ENCODE measurements at places on chromosomes 7 and 10.

DNA sequence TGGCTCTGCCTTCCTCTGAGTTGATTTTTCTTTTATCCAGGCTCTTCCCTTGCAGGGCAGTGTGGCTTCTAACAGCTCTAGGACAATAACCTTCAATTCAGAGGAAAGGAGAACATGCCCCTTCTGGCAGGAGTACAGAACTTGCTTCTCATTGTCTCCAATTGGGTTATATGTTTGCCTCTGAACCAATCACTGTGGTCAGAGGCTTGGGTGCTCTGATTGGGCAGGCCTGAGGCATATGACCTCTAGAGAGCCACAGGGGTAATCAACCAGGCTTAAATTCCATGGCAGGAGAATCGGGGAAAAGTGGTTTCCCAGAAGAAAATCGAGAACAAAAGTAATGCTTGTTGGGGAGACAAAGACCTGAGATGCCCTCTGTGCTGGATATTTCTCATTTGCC, 240.0 kb downstream of the REEP3 start:
- H3K36me3 ChIP-seq = no peaks in the 10 kb centered on the region
- DNase-seq = no peak
- H3K4me1 ChIP-seq = no peaks in the 10 kb centered on the region

DNA sequence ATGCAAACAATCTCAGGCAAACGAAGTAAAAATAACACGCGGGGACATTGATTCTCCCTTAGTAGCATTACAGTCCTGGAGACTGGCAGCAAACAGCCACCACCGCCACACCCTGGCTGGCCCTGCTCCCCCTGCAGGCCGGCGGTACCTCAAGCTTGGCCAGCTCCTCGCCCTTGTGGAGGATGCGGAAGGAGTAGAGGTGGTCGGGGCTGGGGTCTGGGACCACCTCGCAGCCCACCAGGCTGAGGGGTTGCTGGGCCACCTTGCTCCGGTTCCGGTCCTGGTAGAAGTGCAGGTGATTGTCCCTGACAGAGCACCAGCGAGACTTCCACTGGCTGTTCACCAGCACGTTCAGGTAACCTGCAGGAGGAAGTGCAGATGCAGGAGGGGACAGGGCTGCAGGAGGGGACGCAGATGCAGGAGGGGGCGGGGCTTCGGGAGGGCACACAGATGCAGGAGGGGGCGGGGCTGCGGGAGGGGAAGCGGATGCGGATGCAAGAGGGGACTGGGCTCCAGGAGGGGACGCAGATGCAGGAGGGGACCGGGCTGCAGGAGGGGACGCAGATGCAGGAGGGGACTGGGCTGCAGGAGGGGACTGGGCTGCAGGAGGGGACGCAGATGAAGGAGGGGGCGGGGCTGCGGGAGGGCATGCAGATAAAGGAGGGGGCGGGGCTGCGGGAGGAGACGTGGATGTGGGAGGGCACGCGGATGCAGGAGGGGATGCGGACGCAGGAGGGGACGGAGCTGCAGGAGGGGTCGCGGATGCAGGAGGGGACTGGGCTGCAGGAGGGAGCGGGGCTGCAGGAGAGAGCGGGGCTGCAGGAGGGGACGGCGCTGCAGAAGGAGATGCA, 65.7 kb downstream of the VWA2 start:
- no peaks in the 10 kb centered on the region for H3K27me3 ChIP-seq
- peak overlapping the region; percentile 50 for H3K4me3 ChIP-seq
- H3K27ac ChIP-seq = peak overlapping the region; percentile 80

DNA sequence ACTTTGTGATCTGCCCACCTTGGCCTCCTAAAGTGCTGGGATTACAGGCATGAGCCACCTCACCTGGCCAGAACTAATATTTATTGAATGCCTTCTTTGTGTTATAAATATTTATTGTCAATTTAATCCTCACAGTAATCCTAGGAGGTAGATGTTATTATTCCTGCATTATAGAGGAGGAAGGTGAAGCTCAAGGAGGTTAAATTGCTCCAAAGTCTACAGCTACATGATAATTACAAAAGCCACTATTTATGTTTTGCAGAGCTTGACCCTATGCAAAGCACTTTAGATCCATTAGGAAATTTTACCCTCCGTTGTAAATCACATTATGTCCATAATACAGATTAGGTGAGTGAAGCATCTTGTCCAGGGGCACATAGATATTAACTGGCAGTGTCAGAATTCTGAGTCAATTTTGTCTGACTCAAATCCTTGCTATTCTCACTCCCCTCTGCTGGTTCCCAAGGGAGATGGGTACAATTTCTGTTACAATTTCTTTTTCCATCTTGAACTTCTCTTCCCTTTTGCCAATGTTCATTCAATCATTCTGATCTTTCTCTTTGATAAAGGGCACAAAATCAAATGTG, 25.7 kb upstream of the CDK14 start:
- H3K36me3 ChIP-seq = no peaks in the 10 kb centered on the region
- no peaks in the 10 kb centered on the region for H3K27me3 ChIP-seq
- no peaks in the 10 kb centered on the region for H3K4me1 ChIP-seq
- H3K4me3 ChIP-seq = no peak overlapping the region
- H3K27ac ChIP-seq = no peak overlapping the region
- DNase-seq = no peak

DNA sequence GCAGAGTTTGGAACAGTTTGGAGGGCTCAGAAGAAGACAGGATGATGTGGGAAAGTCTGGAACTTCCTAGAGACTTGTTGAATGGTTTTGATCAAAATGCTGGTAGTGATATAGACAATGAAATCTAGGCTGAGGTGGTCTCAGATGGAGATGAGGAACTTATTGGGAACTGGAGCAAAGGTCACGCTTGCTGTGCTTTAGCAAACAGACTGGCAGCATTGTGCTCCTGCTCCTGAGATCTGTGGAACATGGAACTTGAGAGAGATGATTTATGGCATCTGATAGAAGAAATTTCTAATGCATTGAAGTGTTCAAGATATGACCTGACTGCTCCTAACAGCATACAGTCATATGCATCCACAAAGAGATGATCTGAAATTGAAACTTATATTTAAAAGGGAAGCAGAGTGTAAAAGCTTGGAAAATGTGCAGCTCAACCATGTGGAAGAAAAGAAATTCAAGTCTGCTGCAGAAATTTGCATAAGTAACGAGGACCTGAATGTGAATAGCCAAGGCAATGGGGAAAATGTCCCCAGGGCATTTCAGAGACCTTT, 186.9 kb upstream of the PHYHIPL start:
- no peak overlapping the region for H3K27ac ChIP-seq
- H3K4me1 ChIP-seq = no peaks in the 10 kb centered on the region
- H3K4me3 ChIP-seq = no peak overlapping the region
- no peaks in the 10 kb centered on the region for H3K27me3 ChIP-seq
- H3K36me3 ChIP-seq = no peaks in the 10 kb centered on the region

- no peaks in the 10 kb centered on the region for H3K36me3 ChIP-seq
- H3K27me3 ChIP-seq = no peaks in the 10 kb centered on the region
- no peak overlapping the region for H3K4me3 ChIP-seq
- H3K27ac ChIP-seq = no peak overlapping the region
These were observed 103.7 kb upstream of the ANKRD1 start for GRCh38 chr10:91024541-91024940.

DNA sequence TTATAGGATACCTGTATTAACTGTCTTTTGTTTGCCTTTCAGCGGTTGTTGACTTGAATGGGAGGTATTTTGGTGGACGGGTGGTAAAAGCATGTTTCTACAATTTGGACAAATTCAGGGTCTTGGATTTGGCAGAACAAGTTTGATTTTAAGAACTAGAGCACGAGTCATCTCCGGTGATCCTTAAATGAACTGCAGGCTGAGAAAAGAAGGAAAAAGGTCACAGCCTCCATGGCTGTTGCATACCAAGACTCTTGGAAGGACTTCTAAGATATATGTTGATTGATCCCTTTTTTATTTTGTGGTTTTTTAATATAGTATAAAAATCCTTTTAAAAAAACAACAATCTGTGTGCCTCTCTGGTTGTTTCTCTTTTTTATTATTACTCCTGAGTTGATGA, 26.6 kb downstream of the RBM17 start:
- peaks cover 68% of the 10 kb centered on the region for H3K36me3 ChIP-seq
- peak overlapping the region; percentile 11 for H3K27ac ChIP-seq
- no peak for DNase-seq
- peaks cover 9% of the 10 kb centered on the region for H3K4me1 ChIP-seq
- H3K4me3 ChIP-seq = no peak overlapping the region

DNA sequence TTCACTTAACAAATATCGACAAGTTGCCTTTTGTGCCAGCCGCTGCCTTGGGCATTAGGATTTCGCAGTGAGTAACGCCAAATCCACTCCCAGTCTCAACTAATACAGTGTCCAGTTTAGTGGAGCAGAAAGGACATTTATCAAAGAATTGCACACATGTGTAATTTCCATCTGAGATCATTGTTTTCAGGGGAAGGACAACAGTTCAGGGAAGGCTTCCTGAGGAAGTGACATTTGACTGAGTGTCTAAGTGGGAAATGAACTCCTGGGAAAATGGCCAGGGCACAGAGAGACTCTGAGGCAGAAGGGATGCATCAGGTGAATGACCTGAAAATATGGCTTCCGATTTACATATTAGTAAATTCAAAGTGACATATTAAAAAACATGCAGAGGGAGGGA, 89.4 kb downstream of the ITGA8 start:
- H3K27ac ChIP-seq = no peak overlapping the region
- peaks cover 19% of the 10 kb centered on the region for H3K4me1 ChIP-seq
- no peak overlapping the region for H3K4me3 ChIP-seq
- no peak for DNase-seq

GRCh38 chr10:15067154-15067553, 21.4 kb downstream of the ACBD7 start:
- no peak overlapping the region for H3K27ac ChIP-seq
- no peaks in the 10 kb centered on the region for H3K4me1 ChIP-seq
- no peaks in the 10 kb centered on the region for H3K36me3 ChIP-seq
- H3K4me3 ChIP-seq = no peak overlapping the region
- no peaks in the 10 kb centered on the region for H3K27me3 ChIP-seq
- no peak for DNase-seq

- no peak overlapping the region for H3K27ac ChIP-seq
- peak; percentile 89 for DNase-seq
- H3K4me3 ChIP-seq = no peak overlapping the region
- H3K36me3 ChIP-seq = no peaks in the 10 kb centered on the region
- peaks cover 14% of the 10 kb centered on the region for H3K4me1 ChIP-seq
These were observed 16.2 kb upstream of the NME8 start for GRCh38 chr7:37832194-37832593.
